ENCODE measurements at places on chromosomes 6 and 20.

GRCh38 chr20:47568019-47568418, 66.3 kb downstream of the NCOA3 start:
- DNase-seq, result no peak

- no peak for DNase-seq
These were observed 271.4 kb downstream of the ALDH8A1 start for GRCh38 chr6:134678436-134678889.

DNA sequence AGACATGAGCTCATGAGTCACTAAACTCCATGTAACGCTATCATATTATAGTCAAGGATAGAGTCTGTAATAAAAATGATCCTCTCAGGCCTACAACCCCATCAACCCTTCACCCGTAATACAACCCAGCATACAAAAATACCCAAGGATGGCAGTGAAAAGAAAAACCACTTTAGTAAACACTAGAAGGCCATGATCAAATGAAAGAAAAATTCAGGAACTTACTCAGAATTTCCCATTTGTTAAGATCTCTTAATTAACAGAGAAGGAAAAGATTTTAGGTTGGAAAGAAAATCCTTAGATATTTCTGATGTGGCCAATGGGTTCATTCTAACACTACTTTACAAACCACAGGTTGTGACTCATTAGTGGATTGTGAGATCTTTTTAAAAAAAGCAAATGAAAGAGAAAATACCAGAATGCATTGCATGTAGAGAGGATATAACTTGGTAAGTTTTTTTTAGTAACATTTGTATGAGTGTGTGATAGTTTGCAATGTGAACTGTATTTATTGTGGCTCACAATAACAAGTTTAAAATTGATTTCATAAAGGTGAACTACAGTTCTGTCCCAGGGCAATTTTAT, 8.0 kb upstream of the UBE2J1 start:
- DNase-seq, result no peak

DNA sequence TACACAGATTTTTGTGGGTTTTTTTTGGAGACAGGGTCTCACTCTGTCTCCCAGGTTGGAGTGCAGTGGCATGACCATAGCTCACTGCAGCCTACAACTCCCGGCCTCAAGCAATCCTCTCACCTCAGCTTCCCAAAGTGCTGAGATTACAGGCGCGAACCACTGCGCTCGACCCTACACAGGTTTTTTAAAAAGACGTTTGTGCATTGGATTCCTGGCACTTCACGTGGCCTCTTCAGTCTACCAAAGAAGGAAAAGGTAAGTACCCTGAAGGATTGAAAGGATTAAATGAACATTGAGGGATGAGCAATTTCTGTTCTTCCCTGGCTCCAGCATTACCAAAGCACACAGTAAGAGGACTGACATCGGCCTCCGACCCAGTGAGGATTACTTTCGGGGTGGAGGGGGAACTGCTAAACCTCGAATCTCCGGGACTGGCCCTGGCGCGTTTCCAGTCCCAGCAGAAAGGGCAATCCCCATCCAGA, 556 bp upstream of the YWHAB start:
- DNase-seq, result peak; percentile 9

DNA sequence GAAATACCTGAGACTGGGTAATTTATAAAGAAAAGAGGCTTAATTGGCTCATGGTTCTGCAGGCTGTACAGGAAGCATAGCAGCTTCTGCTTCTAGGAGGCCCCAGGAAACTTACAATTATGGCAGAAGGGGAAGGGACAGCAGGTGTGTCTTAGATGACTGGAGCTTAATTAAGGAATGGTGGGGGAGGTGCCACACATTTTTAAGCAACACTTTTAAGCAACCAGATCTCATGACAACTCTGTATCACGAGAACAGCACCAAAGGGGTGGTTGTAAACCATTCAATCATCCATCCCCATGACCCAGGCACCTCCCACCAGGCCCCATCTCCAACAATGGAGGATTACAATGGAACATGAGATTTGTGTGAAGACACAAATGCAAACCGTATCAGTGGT, 26.9 kb downstream of the FIG4 start:
- no peak for DNase-seq

GRCh38 chr6:129619579-129620233, 90.3 kb downstream of the ARHGAP18 start:
- DNase-seq, result no peak

GRCh38 chr6:1708820-1709219, 99.1 kb downstream of the FOXC1 start:
- DNase-seq, result no peak

DNA sequence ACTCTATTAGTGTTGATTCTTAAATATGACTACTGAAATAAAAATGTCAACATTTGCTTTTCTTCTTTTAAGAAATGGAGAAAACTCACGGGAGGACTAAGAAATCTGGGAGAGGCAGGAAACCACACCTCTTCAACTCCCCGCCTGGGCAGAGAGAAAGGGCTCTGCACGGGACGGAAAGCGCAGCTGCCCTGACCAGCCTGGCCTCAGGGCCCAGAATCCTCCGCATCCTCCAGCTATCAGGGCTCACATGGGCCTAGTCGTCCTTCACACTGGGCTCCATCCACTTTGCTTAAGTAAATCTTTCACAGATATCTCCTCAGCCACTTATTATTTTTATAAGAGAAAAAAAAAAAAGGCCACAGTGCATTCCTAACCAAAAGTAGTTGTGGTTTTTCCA, 215.1 kb downstream of the TBXT start:
- DNase-seq, result no peak

GRCh38 chr6:54248319-54248718, 59.9 kb upstream of the TINAG start:
- no peak for DNase-seq

- no peak for DNase-seq
These were observed 121.4 kb upstream of the BMP2 start for GRCh38 chr20:6646021-6646636.

DNA sequence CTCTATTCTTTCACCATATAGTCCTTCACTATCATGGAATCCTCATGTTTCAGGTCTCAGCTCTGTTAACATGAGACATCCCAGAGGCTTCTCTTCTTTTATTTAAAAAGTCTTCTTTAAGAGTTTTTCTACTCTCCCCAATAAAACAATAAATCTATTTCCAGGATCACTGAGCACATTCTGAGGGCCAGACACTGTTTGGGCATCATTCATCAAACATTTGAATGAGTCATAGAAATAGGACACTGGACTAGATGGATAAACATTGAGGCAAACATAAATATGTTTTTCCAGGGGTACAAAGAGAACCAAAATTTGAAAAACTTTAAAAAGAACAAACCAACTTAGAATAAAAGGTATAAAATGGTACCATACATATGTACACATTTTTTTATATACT, 554.4 kb downstream of the KIF16B start:
- DNase-seq, result no peak

GRCh38 chr20:54078296-54078984, 8.0 kb upstream of the BCAS1 start:
- no peak for DNase-seq

Data from stimulated activated CD4-positive, alpha-beta T cell treated with anti-CD3 and anti-CD28 coated beads, Interleukin-1b, Interleukin-23, amount 100 ng/mL, for 4 hours (primary cell).